Stimulated activated CD4-positive, alpha-beta T cell treated with anti-CD3 and anti-CD28 coated beads, TNF-alpha, amount 100 ng/mL, for 1 hour (primary cell): ENCODE measurements at places on chromosomes 1 and 21.

DNA sequence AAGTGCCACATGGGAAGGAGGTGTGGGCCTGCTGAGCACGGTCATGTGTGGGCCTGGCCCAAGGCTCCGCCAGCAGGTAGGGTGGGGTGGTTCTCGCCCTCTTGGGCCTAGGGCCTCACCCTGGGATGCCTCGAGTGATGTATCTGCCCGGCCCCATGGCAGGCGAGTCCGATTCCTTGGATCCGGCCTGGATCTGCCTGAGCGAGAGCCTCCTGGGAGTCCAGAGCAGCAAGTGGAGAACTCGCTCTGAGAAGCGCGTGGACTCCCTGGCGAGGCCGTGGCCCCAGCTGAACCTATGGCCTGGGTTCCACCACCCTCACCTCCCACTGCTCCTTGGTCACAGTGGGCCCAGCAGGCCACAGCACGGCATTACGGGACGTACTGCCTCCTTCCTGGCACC is 8.2 kb upstream of the TTC34 start:
- DNase-seq = no peak

- no peak for DNase-seq
Measured at GRCh38 chr1:160466961-160467360, 56.1 kb downstream of the SLAMF6 start.

DNA sequence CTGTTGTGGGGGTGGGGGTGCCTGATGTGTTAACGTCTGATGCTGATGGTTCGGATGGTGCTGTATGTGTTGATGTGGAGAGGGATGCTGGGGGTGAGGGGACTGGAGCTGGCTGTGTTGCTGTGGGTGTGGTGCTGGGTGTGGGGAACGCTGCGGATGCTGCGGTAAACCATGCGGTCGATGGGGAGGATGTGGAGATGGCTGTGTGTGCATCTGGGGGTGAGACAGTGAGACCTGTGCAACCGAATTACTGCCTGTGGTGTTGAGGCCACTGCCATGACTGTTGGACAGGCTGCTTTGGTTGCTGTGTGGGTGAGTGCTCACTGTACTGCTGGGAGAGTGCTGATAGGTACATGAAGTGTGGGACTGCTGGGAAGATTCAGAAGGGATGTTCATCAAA is 26.8 kb upstream of the GUCA2A start:
- no peak for DNase-seq

- no peak for DNase-seq
Measured at GRCh38 chr1:185566995-185567394, 167.2 kb upstream of the HMCN1 start.

DNA sequence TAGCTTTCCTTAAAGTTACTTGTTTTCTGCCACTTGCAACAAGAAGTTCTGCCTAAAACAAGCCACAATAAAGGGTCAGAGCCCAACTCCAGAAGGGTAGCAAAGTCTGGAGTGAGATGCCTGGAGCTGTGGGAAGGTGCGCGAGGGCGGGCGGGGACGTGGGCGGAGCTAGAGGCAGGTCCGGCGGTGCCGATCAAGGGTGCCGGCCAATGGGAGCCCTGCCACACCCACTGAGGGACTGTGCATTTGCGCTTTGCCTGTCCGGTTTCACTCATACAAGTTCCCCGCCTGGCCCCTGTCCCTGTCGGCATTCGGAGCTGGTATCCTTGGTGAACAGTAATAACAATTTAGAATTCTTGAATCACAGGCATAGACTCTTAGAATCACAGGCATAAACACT is 732.4 kb downstream of the MATN1 start:
- no peak for DNase-seq

GRCh38 chr21:33362044-33362555 is 37.3 kb downstream of the IFNAR1 start:
- DNase-seq = peak; percentile 53

- no peak for DNase-seq
Measured at GRCh38 chr1:152758636-152759035, 811 bp downstream of the KPRP start.
